ENCODE measurements at places on chromosomes 5 and 9.

DNA sequence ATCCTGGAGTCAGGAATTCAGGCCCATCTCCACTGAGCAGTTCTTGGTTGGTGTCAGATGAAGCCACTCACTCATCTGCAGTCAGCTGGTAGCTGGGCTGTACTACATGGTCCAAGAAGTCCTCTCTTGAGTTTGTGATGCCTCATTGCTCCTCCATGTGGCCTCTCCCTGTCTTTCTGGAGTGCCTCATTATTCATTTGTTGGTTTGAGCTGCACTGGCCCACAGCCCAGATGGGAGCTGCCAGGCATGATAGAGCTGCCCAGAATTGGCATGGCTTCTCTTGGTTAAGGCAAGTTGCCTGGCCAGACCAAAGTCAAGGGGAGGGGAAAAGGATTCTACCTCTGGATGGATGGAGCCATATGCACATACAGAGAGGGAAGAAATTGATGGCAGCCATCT is 8.0 kb downstream of the PTCD2 start:
- DNase-seq = no peak

GRCh38 chr5:5373351-5373989 is 49.0 kb upstream of the ICE1 start:
- no peak for DNase-seq

DNA sequence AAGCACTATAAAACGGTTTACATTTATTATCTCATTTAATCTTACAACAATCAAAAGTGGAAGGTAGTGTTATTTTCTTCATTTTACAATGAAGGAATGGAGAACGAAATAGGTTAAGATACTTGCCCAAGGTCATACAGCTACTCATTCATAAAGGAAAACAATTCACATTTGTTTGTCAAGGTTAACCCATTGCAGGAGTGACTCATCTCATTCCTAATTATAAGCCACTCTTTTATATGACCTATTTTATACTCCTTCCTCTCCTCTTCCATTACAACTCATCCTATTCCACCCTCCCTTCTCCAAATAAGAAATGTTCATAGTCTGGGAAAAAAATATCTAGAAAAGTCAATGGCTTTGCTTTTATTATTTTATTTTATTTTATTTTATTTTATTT is 29.6 kb downstream of the CRHBP start:
- no peak for DNase-seq

DNA sequence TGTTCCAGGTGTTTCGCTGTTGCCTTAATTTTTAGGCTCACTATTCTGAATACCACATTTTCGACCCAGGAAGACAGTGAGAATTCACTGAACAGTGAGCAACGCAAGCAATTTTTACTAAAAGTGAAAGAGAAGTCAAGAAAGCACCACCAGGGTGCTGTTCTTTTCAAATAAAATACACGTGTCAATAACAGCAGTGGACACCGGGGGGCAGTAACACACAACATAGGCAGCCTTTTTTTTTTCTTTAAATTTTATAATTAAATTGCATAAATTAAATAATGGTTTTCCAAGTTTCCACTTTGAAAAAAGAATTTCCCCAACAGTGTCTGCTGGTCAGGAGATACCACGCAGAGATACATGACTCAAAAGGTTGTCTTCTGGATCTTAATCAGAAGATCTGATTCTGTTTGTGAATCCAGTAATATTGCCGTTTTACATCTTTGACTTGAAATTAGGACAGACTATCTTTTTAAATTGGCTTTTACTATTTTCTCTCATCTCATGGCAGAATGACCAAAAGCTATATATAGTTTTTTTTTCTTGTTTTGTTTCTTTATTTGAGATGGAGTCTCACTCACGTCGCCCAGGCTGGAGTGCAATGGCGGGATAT is 47.1 kb upstream of the SH3GL2 start:
- no peak for DNase-seq

GRCh38 chr9:79684059-79684458 is 112.3 kb downstream of the TLE4 start:
- no peak for DNase-seq

- DNase-seq = no peak
These were observed at the start of gene SLC1A3 for GRCh38 chr5:36606428-36607113. Gene SLC1A3, plus strand, starts transcription at chr5:36606606. Its CDS starts 1,818 bp downstream, at chr5:36608424.

GRCh38 chr5:98464737-98465330 is 308.6 kb upstream of the RGMB start:
- no peak for DNase-seq

GRCh38 chr9:37149666-37150308 is 29.4 kb downstream of the ZCCHC7 start:
- no peak for DNase-seq

DNA sequence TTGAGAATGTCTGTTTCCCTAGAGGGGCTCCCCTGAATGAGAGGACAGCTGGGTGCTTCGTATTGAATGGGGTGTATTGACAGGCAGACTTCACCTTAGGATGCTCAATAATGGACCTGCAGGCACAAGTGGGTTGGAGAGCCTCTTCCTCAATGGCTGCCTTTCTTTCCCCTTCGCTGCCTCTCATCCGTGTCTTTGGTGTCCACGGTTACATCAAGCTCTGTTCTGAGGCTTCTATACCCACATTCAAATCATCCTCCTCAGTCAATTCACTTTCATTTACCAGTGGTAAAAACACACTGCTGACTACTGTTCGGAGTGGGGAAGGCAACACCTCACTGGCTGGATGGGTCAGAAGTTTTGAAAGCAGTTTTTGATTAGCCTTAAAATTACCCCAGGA is 20.6 kb downstream of the LIX1 start:
- DNase-seq = no peak

GRCh38 chr9:112328545-112328944 is 4.9 kb downstream of the PTBP3 start:
- DNase-seq = no peak

- DNase-seq = no peak
These were observed 193.0 kb downstream of the PRR16 start for GRCh38 chr5:120657104-120657503.

- no peak for DNase-seq
These were observed 2.8 kb downstream of the FBN2 start for GRCh38 chr5:128535251-128535650.

DNA sequence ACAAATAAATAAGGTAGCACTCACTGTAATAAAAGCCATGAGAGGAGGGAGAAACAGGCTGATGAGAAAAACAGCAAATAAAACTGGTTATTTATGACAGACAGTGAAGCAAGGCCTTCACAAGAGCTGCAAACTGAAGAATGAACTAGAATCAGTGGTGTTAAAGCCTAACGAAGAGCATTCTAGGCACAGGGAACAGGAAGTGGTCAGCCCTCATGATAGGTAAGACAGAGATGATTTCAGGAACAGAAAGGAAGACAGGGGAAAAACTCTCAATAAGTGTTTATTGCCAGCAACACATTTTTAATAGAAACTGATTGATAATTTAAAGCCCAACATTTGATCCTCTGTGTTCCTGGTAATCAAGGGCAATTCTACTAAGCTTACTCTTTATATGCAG is 124.5 kb downstream of the EDIL3 start:
- no peak for DNase-seq

All from activated gamma-delta T cell (primary cell).